ENCODE measurements at places on chromosomes 7 and 10.

DNA sequence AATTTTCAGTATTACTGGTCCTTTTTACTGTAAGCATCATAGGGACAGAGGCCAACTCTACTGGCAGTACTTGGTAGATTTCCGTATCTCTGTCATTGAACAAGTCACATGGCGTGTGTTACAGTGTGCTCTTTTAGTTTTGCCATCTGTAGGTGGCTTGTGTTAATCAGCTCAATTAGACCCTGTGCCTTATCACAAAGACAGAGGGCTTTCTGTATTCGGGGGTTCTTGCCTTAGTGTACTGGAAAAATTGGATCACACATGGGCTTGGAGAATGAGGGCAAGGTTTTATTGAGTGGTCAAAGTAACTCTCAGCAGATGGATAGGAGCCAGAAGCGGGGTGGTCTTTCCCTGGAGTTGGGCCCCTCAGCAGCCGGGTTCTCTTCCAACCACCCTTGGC is 21.3 kb upstream of the LRGUK start:
- DNase-seq: no peak

DNA sequence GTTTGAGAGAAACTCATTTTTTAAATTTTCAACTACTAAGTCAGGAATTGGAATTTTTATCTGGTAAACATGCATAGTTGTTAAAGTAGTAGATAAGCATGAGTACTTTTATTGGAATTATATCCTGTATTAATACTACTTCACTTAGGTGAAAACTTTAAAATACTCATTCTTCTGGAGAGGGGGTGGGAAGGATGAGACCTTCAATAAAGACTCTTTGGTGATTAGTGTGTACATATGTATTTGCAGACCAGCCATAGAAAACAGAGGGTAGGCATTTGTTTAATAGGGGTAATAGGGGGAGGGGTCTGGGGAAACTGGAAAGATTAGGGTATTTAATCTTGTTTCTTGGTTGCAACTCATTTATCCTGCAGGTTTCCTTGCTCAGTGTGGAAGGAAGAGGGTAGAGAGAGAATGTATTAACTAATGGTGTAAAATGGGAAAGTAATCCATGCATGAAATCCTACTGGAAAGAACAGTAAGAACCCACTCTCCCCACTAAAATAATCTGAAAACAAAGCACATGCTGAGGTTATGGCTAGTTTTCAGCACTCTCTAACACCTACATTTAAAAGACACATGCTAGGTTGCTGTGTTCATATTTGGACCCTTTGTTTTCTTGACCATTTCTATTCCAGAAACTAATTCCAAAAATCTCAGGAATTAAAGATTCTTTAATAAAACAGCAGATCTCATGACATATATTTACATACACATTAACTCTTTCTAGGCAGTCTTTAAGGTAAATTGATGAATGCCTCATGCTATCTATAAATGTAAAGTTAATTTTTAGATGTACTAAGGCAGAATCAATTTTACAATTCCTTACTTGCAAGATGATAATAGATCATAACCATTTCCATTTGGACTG is 6.2 kb upstream of the IGF2BP3 start:
- DNase-seq: no peak

GRCh38 chr10:117264782-117265181 is 23.9 kb downstream of the SLC18A2 start:
- DNase-seq: peak; percentile 18

DNA sequence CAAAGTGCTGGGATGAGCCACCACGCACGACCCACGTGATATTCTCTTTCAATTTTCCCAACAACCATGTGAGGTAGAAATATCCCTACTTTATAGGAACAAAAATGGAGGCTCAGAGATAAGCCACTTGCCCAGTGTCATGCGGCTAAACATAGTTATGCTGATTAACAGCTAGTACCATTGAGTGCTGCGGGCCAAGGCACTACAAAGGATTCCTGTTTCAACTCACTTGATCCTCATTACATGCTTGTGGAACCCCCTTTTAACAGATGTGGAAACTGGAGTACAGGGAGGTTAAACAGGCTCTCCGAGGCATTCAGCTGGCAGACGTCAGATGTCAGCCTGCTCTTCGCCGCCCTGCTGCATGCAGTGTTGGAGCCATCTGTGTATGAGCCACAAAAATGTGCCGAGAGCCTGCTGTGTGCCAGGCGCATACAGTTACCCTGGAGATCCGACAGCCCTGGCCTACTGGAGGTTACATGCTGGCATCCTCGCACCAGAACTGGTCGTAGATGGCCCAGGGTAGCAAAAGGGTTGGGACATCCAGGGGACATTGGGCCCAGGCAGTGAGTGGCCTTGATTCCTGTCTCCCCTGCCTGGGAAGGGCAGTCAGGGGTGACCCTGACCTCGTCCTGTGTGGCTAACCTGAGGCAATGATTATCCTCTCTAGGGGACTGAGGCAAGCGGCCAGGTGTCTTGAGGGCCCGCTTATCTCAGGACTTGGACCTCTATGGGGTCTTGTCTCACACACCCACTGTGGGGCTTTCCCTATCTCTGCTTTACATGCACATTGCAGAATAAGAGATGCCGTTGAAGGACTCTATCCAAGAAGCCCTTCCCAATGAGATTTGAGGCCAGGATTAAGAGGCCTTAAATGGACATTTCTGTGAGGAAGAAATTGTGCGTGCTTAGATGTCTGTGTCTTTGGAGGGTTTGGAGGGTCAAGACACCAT is 18.5 kb upstream of the SRGN start:
- no peak for DNase-seq

DNA sequence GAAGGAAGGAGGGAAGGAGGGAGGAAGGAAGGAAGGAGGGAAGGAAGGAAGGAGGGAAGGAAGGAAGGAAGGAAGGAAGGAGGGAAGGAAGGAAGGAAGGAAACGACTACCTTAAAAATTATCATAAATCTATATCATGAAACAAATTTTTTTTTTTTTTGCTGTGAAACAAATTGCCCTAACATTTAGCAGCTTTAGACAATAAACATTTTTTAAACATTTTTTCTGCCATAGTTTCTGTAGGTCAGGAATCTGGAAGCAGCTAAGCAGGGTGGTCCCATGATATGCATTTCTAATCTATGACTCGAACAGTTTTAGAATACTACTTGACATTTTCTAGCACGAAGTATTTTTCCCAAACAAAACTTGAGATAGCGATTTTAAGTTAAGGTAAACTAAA is 42.9 kb upstream of the TSPAN13 start:
- DNase-seq: no peak

GRCh38 chr7:601595-602340 is 82.1 kb upstream of the PDGFA start:
- DNase-seq: peak; percentile 55

GRCh38 chr10:104577163-104577562 is 63.9 kb upstream of the SORCS3 start:
- DNase-seq: no peak

- no peak for DNase-seq
Measured at GRCh38 chr10:65355141-65355680, 1570.6 kb upstream of the LRRTM3 start.

- DNase-seq: no peak
Measured at GRCh38 chr7:155847821-155848435, 35.7 kb upstream of the SHH start.

DNA sequence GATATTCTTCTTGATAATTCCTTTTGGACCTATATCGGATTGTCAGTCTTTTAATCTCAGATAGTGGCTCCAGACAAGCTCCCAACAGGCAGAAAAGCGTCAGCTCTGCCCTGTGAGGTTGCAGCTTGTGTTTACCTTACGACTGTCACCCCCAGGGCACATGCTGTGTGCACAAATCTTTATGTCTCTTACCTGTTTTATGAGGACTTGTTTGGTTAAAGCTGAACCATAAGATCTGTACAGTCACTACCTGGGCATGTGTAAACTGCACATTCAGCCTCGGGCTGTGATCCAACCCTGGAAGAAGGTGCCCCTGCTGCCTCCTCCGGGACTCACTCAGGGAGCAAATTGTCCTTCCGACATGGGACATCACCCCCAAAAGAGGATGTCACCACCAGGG is 119.8 kb downstream of the GALNT17 start:
- no peak for DNase-seq

- no peak for DNase-seq
Measured at GRCh38 chr10:30788307-30788706, 158.8 kb upstream of the LYZL2 start.

DNA sequence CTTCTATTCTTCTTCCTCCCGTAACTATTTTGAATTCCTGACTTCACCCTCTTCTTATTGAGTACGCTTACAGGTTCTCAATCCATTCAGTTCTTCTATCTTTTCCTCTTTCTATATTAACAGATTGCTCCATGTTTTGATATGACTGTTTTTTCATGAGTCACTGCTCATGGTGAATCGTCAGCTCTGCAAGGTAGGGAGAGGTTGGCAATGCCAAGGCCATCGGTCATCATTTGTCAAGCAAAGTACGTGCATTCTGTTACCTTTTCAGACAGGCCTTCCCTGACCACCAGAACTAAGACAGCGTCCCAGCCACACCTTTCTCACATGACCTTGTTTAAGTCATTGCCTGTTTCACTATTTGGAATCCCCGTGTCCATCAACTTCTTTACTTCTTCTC is 1001.9 kb upstream of the SORCS1 start:
- DNase-seq: no peak

DNA sequence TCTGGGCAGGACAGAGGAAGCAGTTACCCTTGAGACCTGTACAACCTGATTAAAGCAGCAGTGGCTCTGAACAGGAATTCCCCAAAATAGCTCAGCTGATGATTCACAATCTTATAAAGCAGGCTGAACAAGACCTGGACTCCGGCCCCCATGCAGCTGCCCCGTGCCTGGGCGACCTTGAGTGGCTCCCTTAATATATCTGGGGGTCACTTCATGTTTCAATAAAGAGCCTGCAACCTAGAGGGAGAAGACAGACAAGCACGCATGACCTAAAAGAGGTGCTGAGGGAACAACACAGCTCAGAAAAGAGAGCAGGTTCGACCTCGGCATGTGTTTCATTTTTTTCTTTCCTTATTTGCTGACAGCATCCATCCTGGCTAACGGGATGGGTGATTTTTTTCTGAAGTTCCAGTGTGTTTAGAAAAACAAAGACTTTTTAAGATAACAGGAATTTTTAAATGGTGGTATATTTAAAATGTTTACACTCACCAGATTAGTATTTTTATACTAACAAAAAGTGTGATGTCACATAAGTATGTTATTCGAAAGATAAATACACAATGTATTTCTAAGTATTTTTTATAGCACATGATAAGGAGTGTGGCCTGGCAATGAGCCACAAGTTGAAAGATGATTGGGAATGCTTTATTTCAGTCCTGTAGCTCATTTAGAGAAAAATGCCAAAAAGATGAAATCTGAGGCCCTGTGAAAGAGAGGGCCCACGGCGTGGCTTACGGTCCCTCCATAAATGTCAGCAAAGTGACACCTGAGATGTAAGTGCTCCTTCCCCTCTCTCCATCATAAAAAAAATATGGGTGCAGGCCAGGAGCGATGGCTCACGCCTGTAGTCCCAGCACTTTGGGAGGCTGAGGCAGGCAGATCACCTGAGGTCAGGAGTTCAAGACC is 161.3 kb downstream of the SLIT1 start:
- DNase-seq: peak; percentile 53

- DNase-seq: no peak
Measured at GRCh38 chr7:129503725-129504124, 1.4 kb downstream of the SMKR1 start.

- DNase-seq: no peak
Measured at GRCh38 chr10:99917963-99918825, 91.6 kb downstream of the DNMBP start.

GRCh38 chr10:130080461-130080814 is 30.2 kb downstream of the C10orf143 start:
- no peak for DNase-seq

DNA sequence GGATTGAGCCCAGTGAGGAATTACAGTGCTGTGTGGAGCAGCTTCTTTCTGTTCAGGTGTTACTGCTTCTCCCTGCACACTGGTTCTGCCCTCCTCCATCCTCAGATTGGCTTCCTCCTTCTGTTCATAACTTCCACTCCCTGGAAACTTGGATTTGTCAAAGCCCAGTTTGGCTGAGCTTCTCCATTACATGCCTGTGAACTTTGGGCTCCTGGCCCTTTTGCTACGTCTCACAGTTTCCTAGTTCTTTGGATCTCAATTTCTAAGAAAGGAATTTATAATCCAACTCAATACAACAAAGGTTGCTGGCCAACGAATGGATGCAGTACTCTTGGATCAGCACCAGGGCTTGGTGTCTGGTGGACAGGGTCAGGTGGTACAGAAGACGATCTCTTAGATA is 318.1 kb downstream of the RPS24 start:
- DNase-seq: no peak

- no peak for DNase-seq
Measured at GRCh38 chr10:70418229-70418628, 14.3 kb downstream of the EIF4EBP2 start.

GRCh38 chr10:71493741-71494140 is 97.0 kb downstream of the CDH23 start:
- no peak for DNase-seq

GRCh38 chr7:145957160-145957890 is 159.3 kb upstream of the CNTNAP2 start:
- no peak for DNase-seq

DNA sequence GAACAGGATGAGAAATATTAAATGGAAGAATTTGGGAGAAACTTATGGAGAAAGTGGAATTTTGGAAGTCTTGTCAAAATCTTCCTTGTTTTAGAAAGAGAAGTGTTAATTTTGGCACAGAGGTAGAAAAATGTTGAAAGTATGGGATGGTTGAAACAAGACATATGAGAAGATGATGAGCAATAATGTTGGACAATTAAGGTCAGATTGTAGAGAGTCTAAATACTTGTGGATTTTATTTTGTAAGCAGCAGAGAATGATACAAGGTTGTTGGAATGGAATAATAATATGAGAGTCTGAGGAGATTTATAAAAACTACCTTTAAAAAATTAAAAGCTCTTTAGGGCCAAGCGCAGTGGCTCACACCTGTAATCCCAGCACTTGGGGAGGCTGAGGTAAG is 34.6 kb downstream of the PHTF2 start:
- no peak for DNase-seq

DNA sequence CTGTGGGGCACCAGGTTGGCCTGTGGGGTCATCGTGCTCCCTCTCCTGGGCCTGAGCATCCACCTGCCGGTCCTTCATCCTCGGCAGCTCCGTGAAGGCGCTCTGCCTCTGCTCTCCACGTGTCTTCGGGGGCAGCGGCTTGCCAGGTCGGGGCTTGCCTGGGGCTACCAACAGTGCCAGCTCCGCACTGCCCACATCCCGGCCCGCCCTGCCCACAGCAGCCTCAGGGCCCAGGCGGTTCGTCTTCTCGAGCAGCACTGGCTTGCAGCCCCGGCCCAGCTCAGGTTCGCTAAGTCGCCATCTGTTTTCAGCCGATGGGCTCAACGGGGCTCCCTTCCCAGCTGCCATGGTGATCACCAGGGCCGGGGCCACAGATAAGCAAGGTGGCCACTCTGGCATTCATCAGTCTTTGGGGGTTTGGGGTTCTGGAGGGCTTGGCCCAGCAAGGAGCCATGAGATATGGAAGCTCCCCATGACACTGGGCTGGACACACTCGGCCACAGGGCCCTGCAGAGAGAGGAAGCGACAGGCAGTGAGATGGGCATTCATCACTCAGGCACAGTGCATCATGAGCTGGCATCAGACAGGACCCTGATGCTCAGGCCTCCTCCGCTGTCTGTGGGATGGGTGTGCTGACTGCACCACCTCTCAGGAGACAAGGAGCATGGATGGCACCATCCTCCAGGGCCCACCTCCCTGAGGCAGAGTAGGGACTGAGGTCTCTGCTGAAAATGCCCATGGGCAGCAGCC is 15.5 kb downstream of the ZNF488 start:
- DNase-seq: no peak

- no peak for DNase-seq
Measured at GRCh38 chr10:63689768-63690167, 168.6 kb downstream of the REEP3 start.

Measured in small intestine (tissue), 16 donors.